ENCODE measurements at places on chromosomes 13 and 19.

DNA sequence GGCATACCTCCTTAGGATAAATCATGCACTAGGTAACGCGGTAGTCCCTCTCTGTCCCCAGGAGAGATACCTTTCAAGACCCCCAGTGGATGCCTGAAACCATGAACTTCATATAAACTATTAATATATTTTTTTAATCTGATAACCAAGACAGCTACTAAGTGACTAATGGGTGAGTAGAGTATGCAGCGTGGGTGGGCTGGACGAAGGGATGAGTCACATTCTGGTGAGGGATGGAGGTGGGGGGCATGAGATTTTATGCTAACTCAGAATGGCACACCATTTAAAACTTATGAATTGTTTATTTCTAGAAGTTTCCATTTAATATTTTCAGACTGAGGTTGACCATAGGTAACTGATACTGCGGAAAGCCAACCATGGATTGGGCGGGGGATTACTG lies 46.2 kb downstream of the CDK8 start:
- DNase-seq, result no peak

- DNase-seq, result no peak
Measured at GRCh38 chr19:58582985-58583384, 9.8 kb upstream of the MZF1 start.

DNA sequence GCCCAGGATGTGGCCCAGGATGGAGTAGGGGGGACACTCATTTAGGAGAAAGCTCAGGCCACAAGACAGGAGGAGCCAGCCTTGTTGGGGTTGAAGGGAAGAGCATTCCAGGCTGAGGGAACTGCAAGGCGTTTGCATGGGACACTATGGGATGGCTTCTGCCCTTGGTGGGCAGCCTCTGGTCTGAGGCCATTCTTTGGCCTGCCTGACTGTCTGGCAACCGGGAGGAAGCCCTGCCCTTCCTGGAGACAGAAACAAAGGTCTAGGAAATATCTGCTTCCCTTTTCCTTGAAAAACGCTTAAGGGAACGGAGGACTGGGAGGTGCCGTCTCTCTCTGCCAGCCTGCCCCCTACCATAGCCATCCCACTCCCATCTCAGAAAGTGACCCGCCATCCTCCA lies 2.8 kb upstream of the ICAM1 start:
- DNase-seq, result no peak

GRCh38 chr13:99813336-99814095 lies 158.1 kb downstream of the ZIC5 start:
- DNase-seq, result no peak

DNA sequence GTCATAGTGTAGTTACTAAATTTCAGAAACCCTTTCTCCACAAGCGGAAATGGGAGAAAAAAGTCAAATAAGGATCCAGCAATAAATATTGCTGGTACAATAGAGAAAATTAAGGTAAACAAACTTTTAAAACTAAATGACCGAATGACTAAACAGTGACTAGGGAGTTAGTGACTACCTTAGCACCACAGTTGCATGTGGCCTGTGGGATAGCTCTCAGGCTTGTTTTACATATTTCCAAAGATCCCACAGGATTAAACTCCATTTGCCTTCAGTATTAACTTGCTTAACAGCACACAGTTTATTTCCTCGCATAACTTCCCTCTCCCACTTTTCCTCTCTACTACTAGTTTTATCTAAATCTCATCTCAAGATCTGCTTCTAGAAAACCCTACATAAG lies 824.3 kb upstream of the KLHL1 start:
- no peak for DNase-seq

GRCh38 chr13:83085186-83085900 lies 796.9 kb downstream of the SLITRK1 start:
- DNase-seq, result no peak

GRCh38 chr13:77184455-77184854 lies 142.4 kb downstream of the MYCBP2 start:
- DNase-seq, result peak; percentile 1

GRCh38 chr19:2652504-2653099 lies 49.9 kb downstream of the GNG7 start:
- no peak for DNase-seq

GRCh38 chr19:1483131-1483978 lies 4.3 kb upstream of the C19orf25 start:
- DNase-seq, result no peak

DNA sequence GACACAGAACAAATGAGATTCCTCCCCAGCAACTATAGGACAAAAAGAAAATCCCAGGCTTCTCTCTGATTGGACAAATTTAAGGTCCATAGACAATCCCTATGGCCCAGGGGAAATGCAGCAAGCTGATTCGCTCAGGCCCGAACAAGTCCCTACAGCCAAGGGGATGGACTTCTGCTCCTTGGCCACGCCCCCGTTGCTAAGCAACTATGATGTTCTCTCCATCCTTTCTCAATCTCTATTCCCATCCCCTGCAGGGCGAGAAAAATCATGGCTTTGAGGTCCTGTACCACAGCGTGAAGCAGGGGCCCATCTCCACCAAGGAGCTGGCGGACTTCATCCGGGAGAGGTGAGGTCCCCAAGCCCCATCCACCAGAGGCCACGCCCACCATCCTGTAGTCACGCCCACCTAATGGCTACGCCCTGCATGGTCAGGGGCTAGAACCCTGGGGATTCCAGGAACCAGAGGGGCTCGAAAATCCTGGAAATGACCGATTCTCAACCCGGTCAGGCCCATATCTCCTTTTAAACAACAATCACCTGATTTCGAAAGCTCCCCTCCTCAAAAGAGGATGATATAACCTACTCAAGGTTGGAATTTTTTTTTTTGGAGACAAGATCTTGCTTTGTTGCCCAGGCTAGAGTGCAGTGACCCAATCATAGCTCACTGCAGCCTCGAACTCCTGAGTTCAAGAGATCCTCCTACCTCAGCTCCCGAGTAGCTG lies 11.4 kb downstream of the FCHO1 start:
- DNase-seq, result no peak

GRCh38 chr19:40612831-40613689 lies 11.9 kb downstream of the LTBP4 start:
- peak; percentile 74 for DNase-seq

- no peak for DNase-seq
Measured at GRCh38 chr19:32627714-32628270, 46.8 kb downstream of the PDCD5 start.

GRCh38 chr13:73449252-73449651 lies 390.4 kb downstream of the KLF5 start:
- DNase-seq, result no peak

DNA sequence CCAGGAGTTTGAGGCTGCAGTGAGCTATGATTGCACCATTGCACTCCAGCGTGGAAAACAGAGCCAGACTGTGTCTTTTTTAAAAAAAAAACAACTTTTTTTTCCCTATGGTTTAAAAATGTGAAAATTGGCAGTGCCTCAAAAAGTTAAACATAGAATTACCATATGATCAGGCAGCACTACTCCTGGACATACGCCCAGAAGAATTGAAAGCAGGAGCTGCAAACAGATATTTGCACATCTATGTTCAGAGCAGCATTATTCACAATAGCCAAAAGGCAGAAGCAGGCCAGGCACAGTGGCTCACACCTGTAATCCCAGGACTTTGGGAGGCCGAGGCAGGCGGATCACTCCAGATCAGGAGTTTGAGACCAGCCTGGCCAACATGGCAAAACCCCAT lies 3.8 kb upstream of the RETN start:
- no peak for DNase-seq

DNA sequence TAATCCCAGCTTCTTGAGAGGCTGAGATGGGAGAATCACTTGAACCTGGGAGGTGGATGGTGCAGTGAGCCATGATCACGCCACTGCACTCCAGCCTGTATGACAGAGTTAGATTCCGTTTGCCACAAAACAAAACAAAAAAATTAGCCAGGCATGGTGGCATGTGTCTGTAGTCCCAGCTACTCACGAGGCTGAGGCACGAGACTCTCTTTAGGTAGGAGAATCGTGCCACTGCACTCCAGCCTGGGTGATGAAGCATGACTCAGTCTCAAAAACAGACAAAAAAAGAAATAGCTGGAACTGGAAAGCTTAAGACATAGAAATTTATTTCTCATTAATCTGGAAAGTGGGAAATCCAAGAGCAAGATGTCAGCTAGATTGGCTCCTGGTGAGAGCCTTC lies 20.2 kb upstream of the ZNF808 start:
- DNase-seq, result no peak

GRCh38 chr13:43687038-43687437 lies 99.7 kb downstream of the ENOX1 start:
- no peak for DNase-seq

DNA sequence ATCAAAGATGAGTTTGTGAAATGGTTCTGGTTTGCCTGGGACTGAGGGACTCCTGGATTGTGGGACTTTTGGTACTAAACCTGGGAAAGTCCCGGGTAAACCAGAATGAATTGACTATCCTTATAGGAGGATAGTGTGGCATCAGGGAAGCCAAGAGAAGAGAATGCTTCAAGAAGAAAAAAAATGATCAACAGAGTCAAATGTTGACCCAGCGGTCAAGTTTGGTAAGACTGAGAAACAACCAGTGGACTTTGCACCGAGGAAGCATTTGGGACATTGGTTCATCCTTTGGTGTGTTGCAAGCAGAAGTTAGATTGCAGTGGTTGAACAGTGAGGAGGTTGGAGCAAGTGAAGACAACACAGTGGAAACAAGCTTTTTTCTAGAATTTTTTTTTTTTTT lies 33.5 kb downstream of the CLEC17A start:
- no peak for DNase-seq

DNA sequence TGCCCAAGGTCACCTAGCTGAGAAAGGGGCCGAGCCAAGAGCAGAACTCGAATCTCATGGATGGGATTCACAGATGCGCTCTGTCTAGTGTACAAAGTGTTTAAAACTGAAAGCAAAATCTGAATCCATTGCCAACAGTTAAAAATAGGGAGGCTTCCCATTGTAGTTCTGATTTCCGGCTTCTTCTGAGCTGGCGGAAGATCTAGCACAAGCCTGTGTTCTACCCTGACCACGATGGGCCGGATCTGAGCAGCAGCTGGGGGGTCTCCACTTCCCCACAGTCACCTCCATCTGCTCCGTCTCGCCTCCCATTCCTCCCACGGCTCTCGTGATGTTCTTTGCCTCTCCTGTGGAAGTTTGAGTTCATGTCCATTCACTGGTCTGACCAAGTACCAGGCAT lies 2.4 kb downstream of the CACNG8 start:
- no peak for DNase-seq

DNA sequence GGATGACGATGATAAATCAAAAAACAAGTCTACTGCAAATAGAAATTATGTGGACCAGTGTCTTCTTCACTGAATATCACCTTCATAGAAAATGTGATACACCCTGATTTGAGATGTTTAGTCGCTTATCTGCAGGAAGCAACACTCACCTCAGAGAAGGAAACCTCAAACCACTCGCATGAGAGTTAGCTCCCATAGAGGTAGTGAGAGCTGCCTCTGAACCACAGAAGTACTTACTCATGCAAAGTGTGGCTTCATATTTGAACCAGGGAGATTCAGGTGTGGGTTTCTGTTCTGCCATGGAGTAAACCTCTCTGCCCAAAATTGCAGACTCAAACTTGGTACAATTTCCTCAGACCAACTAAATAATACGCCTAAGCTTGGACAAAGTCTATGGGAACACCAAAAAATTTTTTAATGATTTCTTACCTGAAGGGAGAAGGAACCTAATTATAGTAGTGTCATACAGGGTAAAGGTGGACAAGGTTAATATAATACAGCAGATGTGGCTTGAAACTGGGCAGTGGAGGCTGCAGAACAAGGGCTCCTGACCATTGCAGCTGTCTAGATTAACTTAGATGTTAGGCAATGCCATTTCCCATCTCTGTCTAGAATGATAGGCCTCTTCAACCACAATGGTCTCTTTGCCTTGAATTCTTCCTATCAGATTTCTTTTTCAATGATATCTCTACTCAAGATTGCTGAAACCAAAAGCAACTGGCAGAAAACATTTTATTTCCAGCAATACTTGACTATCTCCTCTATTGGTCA lies 29.6 kb upstream of the RCBTB2 start:
- DNase-seq, result peak; percentile 85

DNA sequence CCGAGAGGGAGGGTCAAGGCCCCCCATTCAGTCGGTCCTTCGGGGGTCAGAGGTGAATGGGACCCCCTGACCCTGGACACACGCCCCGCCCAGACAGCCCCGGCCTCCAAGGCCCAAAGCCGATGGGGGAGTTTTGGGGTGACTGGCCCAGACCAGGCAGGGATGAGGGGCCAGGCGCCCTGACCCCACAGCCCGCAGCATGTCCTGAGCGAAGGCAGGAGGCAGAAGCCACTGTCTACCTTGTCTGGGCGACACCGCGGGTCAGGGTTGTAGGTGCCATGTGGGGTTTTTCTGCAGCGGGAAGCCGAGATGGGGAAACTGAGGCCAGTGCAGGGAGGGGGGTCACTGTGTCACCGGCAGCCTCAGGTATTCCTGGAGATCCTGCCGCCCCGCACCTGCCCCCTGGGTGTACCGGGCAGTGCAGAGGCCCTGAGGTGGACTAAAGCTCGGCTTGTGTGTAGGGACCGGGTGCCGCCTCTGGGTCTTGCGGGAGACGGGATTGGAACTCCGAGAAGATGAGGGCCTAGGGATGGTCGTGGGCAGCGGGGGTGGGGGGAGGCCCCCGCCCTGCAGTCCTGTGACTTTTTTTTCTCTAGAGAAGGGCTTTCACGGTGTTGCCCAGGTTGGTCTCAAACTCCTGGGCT lies 8.5 kb downstream of the ARID3A start:
- DNase-seq, result no peak
